PC-9 (cell line): ENCODE measurements at places on chromosomes 7 and 10. TPM values are rescaled to one million over a fixed set of nuclear protein-coding genes. Genes with fewer than 3 reads are reported as not detected.

DNA sequence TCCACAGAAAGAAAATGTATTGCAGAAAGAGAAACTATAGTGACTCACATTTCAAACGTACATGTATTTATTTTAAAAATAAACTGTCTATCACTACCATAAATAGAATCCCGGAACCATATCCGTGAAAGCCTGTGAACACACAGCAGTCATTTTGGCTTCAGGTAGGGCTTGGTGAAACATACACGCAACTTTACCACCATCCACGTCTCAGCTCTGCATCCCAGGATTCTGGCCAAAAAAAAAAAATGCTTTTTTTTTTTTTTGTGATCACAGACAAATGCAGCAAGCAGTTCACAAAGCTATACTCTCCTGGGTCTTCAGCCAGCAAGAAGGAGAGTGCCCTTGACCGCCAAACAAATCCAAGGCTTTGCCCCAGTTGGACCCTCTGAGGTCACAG, 56.8 kb upstream of the OCM2 start:
- DNase-seq, result no peak

DNA sequence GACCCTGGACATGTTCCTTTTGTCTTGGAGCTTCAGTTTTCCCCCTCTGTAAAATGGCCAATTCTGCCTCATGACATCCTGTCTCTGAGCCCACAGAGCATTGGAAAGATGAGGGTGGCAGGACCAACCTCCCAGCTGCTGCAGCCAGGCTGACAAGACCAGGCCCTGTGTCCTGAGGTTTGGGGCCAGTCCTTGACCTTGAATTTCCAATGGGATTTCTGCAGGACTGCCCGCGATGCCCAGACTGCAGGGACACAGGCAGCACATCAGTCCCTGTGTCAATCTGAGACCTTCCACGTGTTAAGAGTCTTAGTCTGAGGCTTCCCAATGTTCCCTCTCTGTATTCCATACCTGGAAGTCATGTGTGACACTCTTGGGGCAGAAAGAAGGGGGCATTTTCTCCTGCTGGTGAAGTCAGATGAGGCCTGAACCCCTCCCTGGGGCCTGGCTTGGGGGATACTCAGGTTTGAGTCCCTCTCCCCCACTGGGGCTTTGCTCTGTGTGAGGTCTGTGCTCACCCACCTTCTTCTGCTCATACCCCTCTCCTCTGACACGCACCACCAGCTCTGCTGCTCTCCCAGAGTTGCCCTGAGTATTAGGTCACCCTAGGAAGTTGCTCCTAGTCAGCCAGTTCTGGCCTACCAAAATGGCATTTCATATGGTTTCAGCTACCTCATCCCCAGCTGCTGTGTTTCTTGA, 79.2 kb downstream of the ADCY1 start:
- no peak for DNase-seq

DNA sequence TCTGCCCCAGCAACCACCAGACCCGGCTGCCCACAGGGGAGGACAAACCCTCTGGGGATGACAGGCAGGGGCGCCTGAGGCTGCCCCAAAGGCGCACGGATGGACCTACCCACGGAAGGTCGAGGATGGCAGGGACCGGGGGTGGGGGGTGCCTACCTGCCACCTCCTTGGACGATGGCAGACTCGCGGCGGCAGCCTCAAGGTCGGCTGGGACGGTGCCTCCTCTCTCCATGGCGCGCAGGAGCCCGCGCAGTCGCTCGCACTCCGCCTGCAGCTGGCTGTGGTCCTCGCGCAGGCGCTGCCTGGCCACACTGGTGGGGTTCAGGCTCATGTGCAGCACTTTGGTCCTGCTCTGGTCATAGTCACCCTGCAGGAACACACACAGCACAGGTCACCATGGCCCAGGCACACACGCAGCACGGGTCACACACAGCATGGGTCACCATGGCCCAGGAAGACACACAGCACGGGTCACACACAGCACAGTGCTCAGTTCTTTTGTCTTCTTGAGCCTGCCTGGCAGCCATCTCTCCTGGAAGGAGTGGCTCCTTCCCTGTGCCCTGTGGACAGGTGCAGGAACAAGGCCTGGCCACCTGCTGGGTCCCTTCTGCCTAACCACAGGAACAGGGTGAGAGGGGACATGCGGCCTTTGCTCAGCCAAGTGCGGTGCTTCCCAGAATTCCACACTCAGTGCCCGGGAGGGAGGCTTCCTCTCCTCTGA, 266.6 kb downstream of the ELFN1 start:
- no peak for DNase-seq

GRCh38 chr10:80690434-80690833, 152.7 kb downstream of the SH2D4B start:
- DNase-seq, result no peak

The PMS2 gene
- total RNA-seq, result 30.4 and 32.1 TPM in 2 replicates

DNA sequence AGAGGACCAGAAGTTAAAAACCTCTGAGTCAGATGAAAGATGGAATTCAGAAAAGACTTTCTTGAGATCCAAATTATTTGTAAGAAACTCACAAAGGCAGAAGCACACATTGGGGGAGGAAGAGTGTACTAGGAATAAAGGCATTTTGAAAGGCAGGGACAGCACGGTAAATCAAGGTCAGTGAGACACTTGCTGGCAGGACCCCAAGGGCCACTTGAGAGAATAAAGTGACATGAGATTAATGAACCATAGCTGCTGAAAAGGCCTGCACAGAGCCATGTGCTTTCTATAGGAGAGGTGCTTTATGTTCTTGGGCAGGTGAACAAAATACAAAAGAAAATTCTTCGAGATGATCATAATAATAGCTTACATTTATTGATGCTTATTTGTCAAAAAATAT, 929.9 kb upstream of the MBL2 start:
- no peak for DNase-seq

DNA sequence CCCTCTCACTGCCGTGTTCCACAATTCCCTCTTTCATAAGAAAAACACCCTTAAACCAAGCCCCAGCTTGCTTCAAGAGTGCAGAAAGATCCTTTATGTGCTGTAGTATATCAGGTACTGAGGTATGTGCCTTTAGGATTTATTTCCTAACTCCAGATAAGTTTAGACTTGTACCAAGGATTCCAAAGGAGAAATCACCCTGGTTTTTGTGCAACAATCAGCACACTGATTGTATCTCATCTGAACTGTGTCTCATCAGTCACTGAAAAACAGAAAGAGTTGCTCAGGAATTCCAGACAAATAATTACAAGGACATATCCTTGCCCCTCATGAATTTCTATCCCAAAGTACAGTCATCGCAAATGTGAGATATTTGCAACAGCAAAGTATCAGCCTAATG, 77.2 kb upstream of the PTPRZ1 start:
- no peak for DNase-seq

DNA sequence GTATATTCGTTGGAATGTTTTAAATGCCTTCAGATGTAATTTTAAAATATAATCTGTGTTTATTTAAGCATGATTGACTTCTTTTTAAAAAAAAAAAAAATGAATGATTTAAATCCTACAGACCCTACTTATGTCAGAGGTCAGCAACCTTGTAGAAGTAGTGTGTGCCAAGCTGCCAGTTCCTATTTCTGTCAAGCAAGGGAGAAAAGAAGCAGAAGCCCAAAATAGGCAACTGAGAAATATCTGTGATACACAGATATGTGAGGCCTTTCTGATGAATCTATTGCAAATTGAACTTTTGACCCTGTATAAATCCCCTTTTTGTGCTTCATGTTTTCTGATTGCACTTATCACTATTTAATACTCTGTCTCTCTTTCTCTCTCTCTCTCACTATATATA, 199.5 kb downstream of the LRRN3 start:
- no peak for DNase-seq

The CCL24 gene
- not detected in 2 replicates for total RNA-seq

GRCh38 chr7:19971956-19972355, 198.5 kb upstream of the TMEM196 start:
- no peak for DNase-seq

- DNase-seq, result no peak
These were observed 153.5 kb upstream of the C7orf33 start for GRCh38 chr7:148437043-148437442.

The LLCFC1 gene
- total RNA-seq, result not detected in 2 replicates

DNA sequence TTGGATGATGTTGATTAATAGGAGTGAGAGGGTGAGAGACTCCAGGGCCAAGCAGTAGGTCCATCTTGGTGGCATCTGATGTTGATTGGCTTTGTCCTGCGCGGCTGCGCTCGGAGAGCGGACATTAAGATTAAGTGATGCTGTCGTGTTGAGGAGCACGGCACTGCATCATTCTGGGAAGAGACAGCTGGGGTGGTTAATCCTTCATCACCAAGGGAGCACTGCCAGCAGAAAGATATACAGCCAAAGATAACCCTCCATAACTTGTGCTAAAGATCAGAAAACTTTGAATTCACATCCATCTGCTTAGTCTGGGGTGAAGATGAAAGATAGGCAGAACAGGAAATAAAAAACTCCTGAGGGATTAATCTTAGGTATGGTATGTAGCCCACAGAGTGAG, 208.3 kb downstream of the LRMDA start:
- DNase-seq, result no peak

The TAS2R40 gene
- not detected in 2 replicates for total RNA-seq

The MRC1 gene
- total RNA-seq, result 0.07 TPM in 1 of 2 replicates, not detected in the other

GRCh38 chr10:65898055-65898454, 1027.8 kb upstream of the LRRTM3 start:
- no peak for DNase-seq
